Ecto neural progenitor cell (in vitro differentiated cells): ENCODE measurements at places on chromosomes 5 and 9.

DNA sequence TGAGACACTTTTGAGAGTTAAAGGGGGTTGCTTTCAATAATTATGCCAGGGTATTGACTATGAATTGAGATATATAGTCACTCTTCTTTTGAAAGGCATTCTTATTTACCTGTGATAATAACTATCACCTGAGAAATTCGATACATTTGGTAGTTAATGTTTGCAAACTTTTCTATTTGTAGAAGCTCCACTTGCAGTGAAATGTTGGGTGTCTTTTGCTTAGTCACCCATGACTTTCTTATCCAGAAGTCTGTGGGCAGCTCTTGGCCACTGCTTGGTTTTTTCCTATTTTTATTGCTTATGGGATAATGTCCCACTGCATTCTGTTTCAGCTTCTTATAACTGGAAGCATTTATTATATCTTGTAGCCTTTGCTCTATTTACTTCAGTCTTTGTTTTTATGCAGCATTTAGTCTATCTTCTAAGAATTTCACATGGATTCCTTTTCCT, 3.9 kb downstream of the MACIR start:
- DNase-seq, result no peak

GRCh38 chr5:133052317-133053175, 733 bp downstream of the HSPA4 start:
- peak; percentile 68 for DNase-seq

DNA sequence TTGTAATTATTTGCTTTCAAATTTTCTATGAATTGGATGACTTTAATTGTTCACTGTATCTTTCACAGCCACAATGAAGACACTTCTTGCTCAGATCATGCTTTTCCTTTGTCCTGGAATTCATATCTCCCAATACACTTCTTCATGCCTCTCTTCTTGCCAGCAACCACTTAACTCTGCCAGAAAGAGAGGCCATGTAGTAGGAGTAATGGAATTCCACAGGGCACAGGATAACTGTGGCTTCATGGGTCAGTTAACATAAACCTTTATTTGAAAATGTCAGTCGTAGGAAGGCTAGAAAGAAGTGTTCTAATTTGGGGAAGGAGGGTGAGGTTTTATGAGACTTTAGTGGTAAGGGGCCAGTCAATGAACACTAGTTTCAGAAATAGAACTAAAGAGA, 190.3 kb downstream of the TMEM167A start:
- no peak for DNase-seq

DNA sequence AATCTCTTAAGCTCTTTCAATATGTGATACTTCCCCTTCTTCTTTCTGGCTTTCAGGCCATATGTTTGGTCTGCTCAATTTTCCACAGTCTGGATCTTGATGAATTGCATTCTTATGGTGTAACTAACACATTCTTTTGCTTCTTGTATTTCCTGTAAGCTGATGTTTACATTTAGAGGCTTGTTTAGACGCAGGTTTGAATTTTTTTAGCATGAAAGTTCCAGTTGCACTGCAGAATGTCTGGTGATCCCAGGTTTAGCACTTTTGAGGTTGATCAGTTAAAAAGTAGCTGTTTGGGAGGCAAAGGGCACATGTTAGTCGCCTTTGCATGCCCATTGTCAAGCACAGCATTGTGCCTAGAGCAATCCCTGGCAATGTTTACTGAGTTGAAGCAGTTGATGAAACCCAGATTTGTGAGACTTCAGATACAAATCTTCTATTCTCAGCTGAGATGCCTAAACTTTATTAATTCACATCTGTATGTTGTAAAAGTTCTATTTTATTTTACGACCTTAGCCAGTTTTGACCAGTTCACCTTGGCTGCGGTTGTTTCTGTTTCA, 59.6 kb upstream of the SPATA31C2 start:
- DNase-seq, result no peak

DNA sequence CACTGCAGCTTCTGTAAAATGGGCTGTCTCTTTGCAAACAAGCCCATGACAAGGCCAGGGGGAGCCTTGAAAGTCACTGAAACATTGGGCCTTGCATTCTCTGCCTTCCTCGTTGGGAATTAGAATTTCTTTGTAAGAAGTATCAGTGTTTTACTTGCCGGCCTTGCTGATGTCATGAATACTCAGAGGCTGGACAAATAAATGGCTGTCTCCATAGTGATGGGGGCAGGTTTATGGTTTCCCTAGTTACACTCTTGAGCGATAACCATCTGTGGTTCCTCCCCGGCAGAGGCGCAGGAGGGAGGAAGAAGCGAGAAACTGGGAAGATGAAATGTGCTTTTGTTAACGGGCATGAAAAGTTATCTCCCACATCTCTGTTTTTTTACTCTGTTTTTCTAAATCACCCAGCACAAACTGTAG, 272.7 kb upstream of the PANK3 start:
- no peak for DNase-seq

- DNase-seq, result no peak
Measured at GRCh38 chr9:92770360-92770995, 5.8 kb upstream of the BICD2 start.

GRCh38 chr5:2921176-2921575, 169.7 kb upstream of the IRX2 start:
- DNase-seq, result peak; percentile 11
